ENCODE measurements at places on chromosomes 1 and 21.

DNA sequence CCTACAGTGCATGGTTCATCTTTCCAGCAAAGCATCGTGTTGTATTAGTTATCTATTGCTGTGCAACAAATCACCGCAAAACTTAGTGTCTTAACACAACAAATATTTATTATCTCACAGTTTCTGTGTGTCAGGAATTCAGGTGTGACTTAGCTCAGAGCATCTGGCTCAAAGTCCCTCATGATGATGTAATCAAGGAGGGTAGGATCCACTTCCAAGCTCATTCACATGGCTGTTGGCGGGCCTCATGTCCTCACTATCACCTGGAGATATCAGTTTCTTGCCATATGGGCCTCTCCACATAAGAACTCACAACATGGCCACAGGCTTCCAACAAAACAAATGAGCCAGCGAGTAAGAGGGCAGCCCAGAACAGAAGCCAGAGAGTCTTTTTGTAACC lies 135.6 kb upstream of the GJB5 start:
- no peak for DNase-seq

DNA sequence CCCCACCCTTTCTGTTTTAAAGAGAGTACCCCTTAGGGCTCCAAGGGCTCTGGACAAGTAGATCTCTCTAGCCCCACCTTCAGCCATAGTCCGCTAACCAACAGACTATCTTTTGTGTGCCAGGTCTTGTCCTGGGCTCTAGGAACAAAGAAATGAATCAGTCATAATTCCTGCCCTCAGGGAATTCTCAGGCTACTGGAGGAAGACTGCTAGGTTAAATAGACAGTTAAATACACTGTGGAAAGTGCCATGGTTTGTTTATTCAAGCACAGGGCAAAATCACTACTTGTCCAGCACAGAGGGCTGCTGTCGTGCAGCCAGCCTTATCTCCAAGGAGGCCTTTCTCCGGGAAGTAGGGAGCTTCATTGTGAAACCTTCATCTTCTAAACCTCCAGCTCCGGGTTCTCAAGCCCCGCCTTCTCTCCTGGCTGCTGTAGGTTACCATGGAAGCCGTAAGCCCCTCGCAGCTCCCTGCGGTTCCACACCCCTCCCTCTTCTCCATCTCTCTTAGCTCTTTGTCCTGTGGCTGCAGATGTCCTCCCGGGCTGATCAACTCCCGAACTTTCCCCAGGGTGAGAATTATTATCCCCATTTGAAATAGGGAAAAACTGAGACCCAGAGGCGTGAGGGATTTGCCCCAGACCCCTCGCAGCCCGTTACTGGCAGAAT lies 29.8 kb downstream of the SHISAL2A start:
- peak; percentile 16 for DNase-seq

- DNase-seq = no peak
These were observed 28.0 kb upstream of the UCK2 start for GRCh38 chr1:165799387-165799786.

- no peak for DNase-seq
These were observed 992 bp upstream of the USP48 start for GRCh38 chr1:21783679-21784603.

GRCh38 chr1:40627987-40628902 lies 37.2 kb downstream of the RIMS3 start:
- no peak for DNase-seq

DNA sequence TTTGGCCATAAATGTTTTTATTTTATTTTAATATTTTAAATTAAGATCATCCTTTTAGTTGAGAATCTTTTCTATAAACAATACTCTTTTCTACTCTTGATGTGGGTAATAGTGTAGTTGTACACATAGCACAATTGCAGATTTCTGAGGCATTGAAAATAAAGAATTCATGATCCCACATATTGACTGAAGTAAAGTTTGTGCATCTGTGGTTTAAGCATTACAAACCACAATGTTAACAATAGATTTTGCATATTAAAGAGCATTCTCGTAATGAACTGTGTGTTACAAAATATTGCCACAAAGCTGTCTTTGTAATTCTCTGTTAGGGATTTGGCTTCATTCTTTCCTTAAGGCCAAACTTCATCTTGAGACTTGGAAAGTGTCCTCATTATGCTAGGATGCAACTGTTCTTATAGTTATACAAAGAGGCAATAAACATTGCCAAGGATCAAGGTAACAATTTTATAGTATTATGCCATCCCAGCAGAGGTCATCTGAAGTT lies 256.8 kb downstream of the OLFM3 start:
- no peak for DNase-seq

DNA sequence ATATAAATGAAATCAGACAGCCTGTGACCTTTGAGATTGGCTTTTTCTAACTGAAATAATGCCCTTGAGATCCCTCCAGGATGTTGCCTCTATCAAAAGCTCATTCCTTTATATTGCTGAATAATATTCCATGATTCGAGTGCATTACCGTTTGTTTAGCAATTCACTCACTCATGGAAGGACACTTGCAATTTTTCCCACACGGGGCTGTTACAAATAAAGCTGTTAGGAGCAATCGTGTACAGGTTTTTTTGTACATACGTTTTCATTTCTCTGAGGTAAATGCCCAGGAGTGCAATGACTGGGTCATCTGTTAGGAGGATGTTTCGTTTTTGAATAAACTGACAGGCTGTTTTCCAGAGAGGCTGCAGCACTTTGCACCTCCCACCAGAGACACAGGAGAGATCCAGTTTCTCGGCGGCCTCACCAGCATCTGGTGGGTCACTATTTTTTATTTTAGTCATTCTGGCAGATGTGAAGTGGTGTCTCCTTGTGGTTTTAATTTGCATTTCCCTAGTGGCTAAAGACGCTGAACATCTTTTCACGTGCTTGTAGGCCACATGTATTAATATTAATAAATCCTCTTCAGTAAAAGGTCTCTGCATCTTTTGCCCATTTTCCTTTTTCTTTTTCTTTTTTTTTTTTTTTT lies 11.0 kb downstream of the PRDM15 start:
- DNase-seq = peak; percentile 60

DNA sequence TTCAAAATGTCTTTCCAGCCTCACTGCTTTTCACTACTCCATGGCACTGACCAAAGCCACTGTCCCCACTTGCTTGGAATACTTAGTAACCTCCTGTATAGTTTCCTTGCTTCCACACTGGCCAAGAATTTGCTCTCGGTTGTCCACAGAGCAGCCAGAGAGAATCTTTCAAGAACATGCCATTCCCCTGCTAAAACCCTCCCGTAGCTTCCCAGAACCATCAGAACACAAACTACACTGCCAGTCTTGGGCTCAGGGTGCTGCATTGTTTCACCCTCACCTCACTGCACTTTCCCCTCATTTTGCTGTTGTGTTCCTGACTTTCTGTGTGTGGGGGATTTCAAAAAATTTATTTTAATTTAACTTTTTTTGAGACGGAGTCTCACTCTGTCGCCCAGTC lies 25.5 kb upstream of the ERRFI1 start:
- no peak for DNase-seq

GRCh38 chr1:162822391-162823200 lies 32.1 kb downstream of the HSD17B7 start:
- no peak for DNase-seq

DNA sequence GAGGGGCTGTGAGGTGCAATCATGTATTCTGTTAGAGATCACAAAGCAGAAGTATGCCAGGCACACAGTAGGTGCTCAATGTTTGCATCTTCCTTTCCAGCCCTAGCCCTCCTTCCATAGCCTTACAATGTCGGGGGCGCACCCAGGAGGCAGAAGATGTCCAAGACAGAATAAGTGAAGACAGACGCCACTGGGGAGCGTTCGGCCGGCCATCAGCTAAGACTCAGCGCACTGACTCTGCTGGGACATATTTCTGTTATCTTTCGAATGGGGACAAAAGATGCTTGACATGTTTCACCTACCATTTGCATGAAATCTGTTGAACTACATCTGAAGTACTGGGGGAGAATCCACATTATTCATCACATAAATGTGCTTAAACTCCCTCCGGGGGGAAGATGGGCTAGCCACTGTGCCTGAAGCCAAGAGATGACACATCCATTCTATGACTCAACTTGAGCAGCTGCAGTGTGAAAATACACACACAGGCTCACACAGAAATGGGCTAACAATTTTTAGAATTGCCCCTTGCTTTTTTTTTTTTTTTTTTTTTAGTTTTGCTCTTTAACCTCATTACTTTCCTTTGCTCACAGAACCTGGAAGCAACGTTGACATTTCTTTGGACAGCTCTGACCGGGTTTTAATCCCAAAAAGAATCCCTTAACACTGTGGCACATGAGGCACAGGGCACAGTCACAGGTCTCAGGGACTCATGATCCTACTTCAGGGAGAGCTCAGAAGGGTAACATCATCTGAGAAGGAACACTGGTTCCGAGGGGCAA lies 7.9 kb downstream of the TIAM1 start:
- DNase-seq = peak; percentile 94

GRCh38 chr1:54564312-54565112 lies 16.5 kb downstream of the ACOT11 start:
- no peak for DNase-seq

- DNase-seq = peak; percentile 44
These were observed 118.7 kb downstream of the KCNK2 start for GRCh38 chr1:215201283-215201682.

DNA sequence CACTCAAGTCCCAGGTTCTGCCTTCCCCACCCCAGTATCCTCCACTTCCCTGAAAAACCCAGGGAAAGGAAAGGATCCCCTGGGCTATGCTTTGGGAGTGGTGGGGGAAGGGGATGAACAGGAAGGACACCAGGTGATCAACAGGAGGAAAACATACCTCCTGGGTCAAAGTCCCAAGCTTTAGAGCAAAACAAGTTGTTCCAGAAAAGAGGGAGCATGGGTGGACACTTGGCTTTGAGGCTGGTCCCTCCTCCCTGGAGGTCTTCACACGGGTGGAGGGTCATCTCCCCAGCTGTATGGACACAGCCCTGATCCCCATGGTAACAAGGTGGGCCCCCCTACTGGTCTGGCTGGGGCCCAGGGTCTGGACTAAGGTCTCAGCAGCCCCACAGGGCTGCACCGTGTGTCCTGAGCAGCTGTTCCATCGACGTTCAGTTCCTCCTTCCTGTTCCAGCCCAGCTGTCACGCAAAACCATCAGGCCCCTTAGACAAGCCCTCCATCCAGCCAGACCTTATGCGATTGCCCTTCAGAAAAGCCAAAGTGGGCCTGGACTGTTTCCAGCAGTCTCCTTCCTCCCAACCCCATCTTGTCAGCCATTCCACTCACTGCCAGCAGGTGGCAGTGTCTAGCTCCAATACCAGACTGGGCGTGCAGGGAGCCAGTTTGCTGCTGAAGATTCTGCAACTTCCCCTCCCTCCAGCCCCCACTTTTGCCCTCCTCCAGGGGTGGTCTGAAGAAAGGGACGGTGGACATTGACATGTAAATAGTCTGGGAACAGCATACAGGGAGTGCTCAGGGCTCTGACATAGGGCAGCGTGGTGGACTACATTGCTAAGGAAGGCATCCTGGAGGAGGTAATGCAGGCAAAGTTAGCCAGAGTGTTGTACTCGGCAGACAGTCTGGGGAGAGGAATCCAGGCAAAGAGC lies 2.9 kb upstream of the PDZK1IP1 start:
- peak; percentile 61 for DNase-seq

DNA sequence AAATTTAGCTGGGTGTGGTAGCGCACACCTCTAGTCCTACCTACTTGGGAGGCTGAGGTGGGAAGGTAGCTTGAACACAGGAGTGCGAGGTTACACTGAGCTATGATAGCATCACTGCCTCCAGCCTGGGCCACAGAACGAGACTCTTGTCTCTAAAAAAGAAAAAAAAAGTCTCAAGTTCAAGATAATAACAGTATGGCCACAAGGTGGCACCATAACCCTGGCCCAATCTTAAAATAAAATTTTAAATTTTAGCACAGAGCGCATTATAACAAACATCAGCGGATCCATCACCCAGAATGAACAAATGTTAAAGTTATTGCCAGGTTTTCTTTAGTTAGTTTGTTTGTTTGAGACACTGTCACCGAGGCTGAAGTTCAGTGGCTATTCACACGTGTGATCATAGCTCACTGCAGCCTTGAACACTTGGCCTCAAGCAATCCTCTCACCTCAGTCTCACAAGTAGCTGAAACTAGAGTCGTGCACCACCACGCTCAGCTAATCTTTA lies 2.9 kb upstream of the HTR6 start:
- peak; percentile 34 for DNase-seq

- no peak for DNase-seq
These were observed 73.5 kb upstream of the CASZ1 start for GRCh38 chr1:10869933-10870332.

DNA sequence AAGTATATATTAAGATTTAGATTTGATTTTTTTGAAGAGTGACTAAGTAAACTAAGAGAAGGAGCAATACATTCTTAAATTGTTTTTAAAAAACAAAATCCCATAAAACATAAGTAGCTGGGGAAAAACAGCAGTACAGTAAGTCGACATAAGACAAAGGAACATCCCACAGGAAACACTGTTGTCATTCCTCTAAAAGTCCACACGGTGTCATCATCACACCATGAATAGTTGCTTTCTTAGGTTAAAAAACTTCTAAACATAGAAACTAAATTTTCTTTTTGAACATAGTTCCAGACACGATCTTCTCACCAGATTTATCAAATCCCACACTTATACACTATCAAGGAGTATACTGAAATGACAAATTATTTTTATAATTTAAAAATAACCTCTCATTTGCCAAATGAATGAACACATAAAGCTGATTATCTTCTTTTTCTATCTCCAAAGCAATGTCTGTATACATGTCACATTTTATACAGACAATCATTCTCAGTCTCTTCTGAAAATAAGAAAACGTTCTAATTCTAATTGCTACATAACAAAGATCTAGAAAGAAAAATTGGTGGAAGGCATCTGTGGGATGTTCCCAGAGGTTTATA lies 15.8 kb downstream of the ODF2L start:
- peak; percentile 74 for DNase-seq

DNA sequence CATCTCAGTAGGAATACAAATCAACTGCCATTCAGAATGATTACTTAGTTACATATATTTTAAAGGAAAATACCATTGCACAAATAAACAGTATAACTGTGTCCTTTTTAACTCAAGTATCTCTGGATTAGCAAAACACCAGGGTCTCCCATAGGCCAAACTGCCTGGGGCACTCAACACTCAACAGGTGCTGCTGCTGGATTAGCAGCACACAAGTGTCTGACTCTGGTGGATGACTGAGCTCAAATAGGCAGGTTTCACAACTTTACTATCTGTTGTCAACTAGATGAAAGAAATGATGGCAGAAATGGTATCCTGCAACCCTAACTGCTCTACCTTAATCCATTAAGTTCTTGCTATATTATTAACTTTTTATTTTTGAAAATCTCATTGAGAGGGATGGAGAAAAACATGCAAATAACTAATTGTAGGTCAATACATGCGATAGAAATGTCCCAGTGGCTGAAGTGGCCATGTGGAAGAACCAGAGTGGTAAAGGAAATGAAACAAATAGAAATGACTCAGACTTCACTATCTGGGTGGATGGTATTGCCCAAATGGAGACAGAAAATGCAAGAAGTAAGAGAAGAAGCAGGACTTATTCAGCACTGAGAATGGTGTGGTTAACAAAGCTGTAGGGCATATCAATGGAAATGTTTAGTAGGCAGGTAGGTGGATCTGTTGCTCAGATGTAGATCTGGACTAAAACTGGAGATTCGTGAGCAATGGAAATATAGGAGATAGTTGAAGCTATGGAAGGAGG lies 90.8 kb upstream of the CCDC190 start:
- no peak for DNase-seq
